Liver (tissue), 10 donors: ENCODE measurements at places on chromosomes 1 and 21.

- peaks cover 13% of the 10 kb centered on the region for H3K4me1 ChIP-seq
- no peak for DNase-seq
- H3K4me3 ChIP-seq: peak overlapping the region; percentile 84
- H3K36me3 ChIP-seq: peaks cover 4% of the 10 kb centered on the region
- peak overlapping the region; percentile 88 for H3K27ac ChIP-seq
- H3K27me3 ChIP-seq: no peaks in the 10 kb centered on the region
Measured at GRCh38 chr21:34524646-34525601, 12.9 kb upstream of the KCNE1 start.

DNA sequence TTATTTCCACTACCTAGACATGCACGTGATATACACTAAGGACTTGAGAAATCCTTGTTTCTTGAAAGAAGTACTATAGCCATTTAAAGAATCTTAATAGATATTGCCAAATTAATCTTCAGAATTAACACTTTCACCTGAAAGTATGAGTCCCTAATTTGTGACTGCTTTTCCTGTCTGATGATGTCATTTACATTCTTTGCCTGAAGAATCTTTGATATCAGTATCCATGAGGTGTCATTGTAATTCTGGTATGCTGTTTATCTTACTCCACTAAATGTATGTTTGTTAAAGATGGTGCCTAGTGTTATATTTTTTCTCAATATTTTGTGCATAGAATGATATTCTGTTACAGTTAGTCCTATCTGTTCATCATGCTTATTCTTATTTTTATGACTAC is 48.5 kb upstream of the RC3H1 start:
- no peaks in the 10 kb centered on the region for H3K4me1 ChIP-seq
- DNase-seq: no peak
- H3K27me3 ChIP-seq: no peaks in the 10 kb centered on the region
- H3K4me3 ChIP-seq: no peak overlapping the region

GRCh38 chr1:186212568-186213224 is 162.4 kb downstream of the TPR start:
- DNase-seq: no peak
- no peak overlapping the region for H3K27ac ChIP-seq
- no peaks in the 10 kb centered on the region for H3K27me3 ChIP-seq
- H3K4me3 ChIP-seq: no peak overlapping the region

DNA sequence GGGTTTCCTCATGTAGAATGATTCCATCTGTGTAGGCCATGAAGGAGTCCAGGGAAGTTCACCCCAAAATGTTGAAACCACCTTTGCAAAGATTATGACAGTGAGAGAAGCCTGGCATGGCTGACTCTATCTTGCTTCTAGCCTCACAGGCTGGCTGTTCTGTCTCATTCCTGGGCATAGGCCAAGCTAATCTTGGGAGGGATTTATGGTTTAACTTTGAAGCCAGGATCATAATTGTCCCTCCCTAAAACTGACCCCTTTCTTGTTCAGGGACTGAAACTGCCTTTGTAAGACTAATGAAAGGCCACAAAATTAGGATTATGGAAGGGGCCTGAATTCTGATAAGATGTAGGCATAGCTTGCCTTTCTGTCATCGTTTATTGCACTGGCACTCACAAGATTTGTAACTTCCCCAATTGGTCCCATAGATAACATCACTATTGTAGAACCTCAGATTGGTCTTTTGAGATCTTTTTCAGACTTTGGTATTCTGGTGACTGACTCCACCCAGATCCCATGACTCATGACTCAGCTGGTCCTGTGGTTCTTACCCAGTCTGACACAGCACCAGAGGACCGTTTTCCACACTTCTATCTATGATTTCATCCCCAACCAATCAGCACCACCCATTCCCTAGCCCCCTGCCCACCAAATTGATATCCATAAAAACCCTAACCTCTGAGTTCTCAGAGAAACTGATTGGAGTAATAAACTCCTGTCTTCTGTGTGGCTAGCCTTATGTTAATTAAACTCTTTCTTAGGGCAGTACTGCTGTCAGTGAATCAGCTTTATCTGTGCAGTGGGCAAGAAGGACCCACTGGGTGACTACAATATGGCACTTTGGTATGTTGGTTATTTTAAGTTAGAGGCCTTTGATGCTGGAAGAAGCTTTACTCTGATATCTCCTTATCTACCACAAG is 13.6 kb upstream of the LAMTOR5 start:
- H3K27ac ChIP-seq: no peak overlapping the region
- no peak for DNase-seq
- no peaks in the 10 kb centered on the region for H3K36me3 ChIP-seq
- H3K4me3 ChIP-seq: no peak overlapping the region
- H3K27me3 ChIP-seq: no peaks in the 10 kb centered on the region

DNA sequence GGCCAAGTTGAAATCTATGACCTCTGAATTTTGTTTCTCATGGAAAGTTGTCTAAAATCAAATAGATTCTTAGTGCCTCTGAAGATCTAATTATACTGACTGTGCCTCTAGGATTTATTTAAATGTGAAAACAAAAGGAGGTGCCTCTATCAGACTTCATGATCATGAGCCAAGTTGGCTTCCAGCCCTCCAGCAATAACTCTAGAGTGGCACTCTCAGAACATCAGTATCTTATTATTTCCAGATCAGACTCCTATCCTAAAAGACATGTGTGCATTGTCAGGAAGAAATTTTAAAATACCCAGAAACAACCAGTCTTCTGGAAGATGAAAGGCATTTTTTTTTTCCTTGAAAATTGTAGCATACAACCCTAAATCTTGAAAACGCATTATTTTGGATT is 368.0 kb downstream of the PDE4B start:
- no peaks in the 10 kb centered on the region for H3K36me3 ChIP-seq
- H3K4me1 ChIP-seq: no peaks in the 10 kb centered on the region
- no peaks in the 10 kb centered on the region for H3K27me3 ChIP-seq
- H3K27ac ChIP-seq: no peak overlapping the region
- H3K4me3 ChIP-seq: no peak overlapping the region

DNA sequence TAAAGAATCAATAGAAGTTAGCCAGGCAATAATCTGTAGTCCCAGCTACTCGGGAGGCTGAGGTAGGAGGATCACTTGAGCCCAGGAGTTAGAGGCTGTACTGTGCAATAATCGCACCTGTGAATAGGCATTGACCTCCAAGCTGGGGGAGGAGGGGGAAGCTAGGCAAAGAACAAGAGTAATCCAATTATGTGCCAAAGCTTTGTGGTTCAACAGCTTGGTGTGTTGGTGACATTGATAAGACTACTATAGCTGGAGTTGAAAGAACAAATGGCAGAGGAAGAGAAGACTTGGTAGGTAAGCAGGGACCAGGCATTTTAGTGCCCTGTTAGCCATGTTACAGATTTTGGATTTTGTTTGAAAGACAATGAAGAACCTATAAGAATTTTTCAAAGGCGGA is 2.1 kb upstream of the TMCO2 start:
- H3K27me3 ChIP-seq: no peaks in the 10 kb centered on the region
- H3K27ac ChIP-seq: no peak overlapping the region
- no peak overlapping the region for H3K4me3 ChIP-seq
- H3K4me1 ChIP-seq: no peaks in the 10 kb centered on the region
- no peak for DNase-seq
- no peaks in the 10 kb centered on the region for H3K36me3 ChIP-seq

DNA sequence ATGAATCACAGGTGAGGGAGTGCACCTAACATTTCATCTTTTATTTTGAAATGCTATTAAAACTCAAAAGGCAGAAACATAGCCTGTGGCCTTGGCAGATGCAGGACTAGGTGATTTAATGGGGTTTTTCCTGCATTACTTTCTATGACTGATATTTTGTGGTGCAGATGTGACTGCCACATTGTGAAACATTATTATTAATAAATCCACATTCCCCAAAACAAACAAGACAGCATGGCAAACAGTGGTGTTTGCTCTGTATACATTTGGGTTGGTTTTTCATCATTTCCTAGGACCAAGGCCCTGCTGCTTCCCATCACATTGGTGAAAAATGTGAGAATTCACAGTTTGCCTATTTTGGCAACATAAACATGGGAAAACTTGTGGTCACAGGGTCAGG is 247.6 kb upstream of the SGIP1 start:
- no peak overlapping the region for H3K4me3 ChIP-seq
- no peaks in the 10 kb centered on the region for H3K27me3 ChIP-seq
- H3K4me1 ChIP-seq: no peaks in the 10 kb centered on the region
- no peak overlapping the region for H3K27ac ChIP-seq
- no peaks in the 10 kb centered on the region for H3K36me3 ChIP-seq
- no peak for DNase-seq

DNA sequence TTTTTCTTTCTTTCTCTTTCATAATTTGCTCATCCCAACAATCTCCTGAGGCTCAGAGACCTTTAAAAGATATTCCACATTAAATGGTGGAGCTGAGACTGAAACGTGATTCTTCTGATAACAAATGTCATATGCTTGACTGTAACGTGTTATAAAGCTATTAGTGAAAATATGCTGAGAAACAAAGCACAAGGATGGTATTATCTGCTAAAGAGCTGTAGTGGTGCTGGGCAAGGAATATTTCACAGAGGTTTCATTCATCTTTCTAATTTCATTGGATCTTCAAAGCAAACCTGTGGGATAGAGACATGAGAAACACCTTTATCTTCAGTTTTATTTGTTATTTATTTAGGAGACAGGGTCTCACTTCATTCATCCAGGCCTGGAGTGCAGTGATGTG is 98.1 kb upstream of the WLS start:
- no peaks in the 10 kb centered on the region for H3K4me1 ChIP-seq
- no peaks in the 10 kb centered on the region for H3K36me3 ChIP-seq
- DNase-seq: no peak
- H3K27me3 ChIP-seq: no peaks in the 10 kb centered on the region
- H3K4me3 ChIP-seq: no peak overlapping the region

GRCh38 chr1:245956225-245956624 is 550.9 kb downstream of the SMYD3 start:
- DNase-seq: no peak
- H3K36me3 ChIP-seq: no peaks in the 10 kb centered on the region
- H3K27me3 ChIP-seq: no peaks in the 10 kb centered on the region
- no peak overlapping the region for H3K4me3 ChIP-seq
- peaks cover 3% of the 10 kb centered on the region for H3K4me1 ChIP-seq
- H3K27ac ChIP-seq: no peak overlapping the region

DNA sequence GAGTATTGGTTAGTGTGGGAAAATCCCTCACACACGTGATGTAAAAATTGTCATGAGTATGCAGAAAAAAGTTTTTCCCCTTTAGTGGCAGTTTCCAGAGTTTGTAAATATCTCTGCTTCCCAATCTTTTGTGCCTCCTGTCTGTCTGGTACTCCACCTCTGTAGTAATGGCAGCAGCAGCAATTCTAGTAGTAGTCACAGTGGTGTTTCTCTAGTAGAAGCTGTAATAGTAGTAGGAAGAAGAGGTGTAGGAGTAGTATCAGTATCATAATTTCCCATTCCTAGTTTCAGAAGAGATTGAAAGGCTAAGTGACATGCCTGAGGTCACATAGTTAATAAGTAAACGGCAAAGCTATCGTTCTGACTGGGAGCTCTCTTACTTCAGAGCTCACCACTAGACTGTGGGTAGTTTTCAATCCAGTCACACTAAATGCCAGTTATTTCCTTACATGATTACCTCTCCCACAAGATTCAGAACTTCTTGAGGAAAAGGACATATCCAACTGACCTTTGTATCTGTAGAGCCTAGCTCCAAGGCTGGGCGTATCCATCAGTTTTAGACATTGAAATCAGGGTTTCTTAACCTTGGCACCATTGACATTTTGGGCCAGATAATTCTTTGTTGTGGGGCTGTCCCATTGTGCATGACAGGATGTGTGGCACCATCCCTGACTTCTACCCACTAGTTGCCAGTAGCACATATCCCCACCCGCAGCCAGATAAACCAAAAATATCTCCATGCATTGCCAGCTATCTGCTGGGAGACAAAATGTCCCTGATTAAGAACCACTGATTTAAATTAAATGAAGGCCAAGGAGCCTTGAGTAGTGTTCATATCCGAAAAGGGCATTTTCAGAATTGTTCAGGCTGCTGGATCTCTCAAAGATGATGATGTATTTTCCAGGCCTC is 135.9 kb downstream of the FGGY start:
- no peak overlapping the region for H3K4me3 ChIP-seq
- peak overlapping the region; percentile 84 for H3K27ac ChIP-seq
- H3K36me3 ChIP-seq: no peaks in the 10 kb centered on the region
- DNase-seq: no peak
- H3K27me3 ChIP-seq: no peaks in the 10 kb centered on the region
- peaks cover 29% of the 10 kb centered on the region for H3K4me1 ChIP-seq

DNA sequence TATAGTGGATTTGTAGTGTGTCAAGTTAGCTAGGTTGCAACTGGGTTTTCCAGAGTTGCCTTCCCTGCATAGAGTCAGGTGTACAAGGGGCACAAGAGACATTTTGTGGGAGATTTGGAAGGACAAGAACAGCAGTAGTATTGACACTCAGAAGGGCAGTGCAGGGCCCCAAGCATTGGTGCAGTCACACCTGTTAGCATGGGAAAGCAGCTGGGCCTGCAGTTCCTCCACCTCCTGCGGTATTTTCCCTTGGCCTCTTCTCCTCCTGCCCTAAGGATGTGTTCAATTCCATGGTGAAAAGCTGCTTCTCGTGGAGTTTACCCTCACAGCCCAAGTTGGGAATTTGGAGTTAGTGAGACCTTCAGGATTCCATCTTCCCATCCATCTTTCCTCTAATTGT is 47.1 kb upstream of the TRABD2B start:
- no peak overlapping the region for H3K4me3 ChIP-seq
- H3K27me3 ChIP-seq: no peaks in the 10 kb centered on the region
- H3K27ac ChIP-seq: no peak overlapping the region
- no peak for DNase-seq
- no peaks in the 10 kb centered on the region for H3K36me3 ChIP-seq
- no peaks in the 10 kb centered on the region for H3K4me1 ChIP-seq

- H3K36me3 ChIP-seq: no peaks in the 10 kb centered on the region
- no peak overlapping the region for H3K27ac ChIP-seq
- DNase-seq: no peak
- no peak overlapping the region for H3K4me3 ChIP-seq
Measured at GRCh38 chr1:105210747-105211146, 1461.0 kb downstream of the AMY1C start.

DNA sequence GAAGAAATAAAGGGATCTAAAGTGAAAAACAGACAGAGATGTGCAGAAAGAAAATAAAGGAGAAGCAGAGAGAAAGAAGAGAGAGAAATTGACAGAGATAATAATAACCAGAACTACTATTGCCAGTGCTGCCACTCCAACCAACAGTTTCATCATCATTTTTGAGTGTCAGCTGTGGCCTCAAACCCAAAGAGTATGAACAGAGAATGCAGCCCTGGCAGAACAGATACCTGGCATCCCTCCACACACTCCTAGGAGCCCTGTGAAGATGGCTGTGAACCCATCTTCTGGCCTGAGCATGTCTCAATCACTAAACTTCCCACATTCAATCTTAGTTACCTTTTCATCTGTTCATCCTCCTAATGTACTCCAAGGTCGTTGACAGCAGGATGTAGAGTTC is 385.8 kb upstream of the NFIA start:
- H3K4me1 ChIP-seq: no peaks in the 10 kb centered on the region
- no peaks in the 10 kb centered on the region for H3K27me3 ChIP-seq
- no peak overlapping the region for H3K27ac ChIP-seq
- H3K36me3 ChIP-seq: no peaks in the 10 kb centered on the region
